ENCODE measurements at places on chromosomes 11 and 22.
A peak's percentile ranks its signal among the peaks of the same experiment; 100 is the strongest.

- no peak for DNase-seq
Measured at GRCh38 chr11:125514336-125515101, 18.5 kb upstream of the FEZ1 start.

- DNase-seq = no peak
Measured at GRCh38 chr11:110174645-110175310, 81.6 kb downstream of the ZC3H12C start.

- no peak for DNase-seq
Measured at GRCh38 chr11:9573775-9574621, 528 bp downstream of the WEE1 start.

DNA sequence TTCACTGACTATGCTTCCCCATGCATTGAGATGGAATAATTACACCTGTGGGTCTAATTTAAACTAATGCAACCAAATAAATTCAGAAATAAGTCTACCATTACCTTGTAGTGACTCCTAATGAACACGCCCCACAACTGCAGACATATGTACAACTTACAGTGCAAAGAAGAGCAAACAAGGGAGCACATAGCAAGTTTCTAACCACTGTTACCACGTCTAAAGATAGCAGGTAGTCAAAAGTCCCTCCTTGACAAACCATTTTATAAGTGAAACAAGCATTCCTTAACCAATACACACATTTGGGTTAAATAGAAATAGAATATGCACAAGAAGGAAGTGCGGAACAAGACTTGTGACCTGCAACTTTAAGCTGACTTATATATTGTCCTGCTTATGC lies 20.6 kb downstream of the PHF21A start:
- DNase-seq = no peak

- DNase-seq = no peak
Measured at GRCh38 chr11:76148941-76149613, 57.2 kb downstream of the WNT11 start.

GRCh38 chr11:94254214-94254613 lies 50.2 kb upstream of the IZUMO1R start:
- no peak for DNase-seq

GRCh38 chr11:45982656-45983470 lies 60.4 kb downstream of the LARGE2 start:
- DNase-seq = peak; percentile 33

GRCh38 chr22:37419969-37420685 lies 7.2 kb downstream of the ELFN2 start:
- DNase-seq = no peak

GRCh38 chr22:28360939-28361338 lies 318.7 kb downstream of the TTC28 start:
- no peak for DNase-seq

- DNase-seq = no peak
Measured at GRCh38 chr11:114058026-114058706, 1.3 kb upstream of the ZBTB16 start.

DNA sequence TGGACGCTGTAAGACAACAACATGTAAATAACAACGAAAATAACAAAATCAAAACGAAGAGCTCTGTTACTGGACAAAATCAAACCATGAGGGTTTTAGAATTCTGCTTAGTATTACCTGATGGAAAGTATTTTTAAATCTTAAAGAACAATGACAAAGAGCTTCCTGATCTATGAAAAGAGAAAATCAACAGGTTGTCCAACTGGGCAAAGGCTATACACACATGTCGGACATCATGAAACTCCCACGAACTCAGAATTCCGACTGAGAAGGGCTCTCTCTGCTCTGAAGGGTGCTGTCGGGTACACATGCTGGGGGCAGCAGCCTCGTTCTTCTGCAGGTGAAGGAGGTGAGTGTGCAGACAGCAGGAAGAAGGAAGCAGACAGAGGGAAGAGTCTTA lies 25.8 kb downstream of the CERK start:
- no peak for DNase-seq

- no peak for DNase-seq
Measured at GRCh38 chr11:126136507-126136906, 73.8 kb upstream of the CDON start.

DNA sequence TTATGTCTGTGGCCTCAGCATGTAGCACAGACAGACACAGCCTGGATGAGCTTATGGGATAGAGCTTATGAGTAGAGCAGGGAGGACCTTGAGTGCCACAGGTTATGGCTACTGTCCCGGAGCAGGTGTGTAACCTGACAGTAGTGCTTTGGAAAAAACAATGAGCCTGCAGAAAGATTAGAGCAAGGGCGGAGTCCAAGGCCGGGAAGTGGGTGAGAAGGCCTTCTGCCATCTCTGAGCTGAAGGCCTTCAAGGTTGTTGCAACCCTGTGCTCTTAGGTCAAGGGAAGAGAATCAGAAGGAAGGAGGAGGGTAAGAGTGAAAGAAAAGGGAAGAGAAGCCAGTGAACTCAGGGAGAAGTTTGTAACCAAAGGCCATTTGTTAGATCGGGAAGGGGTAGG lies 3.9 kb upstream of the TAGLN start:
- DNase-seq = no peak

- DNase-seq = no peak
Measured at GRCh38 chr22:45235101-45235777, 5.5 kb downstream of the KIAA0930 start.

DNA sequence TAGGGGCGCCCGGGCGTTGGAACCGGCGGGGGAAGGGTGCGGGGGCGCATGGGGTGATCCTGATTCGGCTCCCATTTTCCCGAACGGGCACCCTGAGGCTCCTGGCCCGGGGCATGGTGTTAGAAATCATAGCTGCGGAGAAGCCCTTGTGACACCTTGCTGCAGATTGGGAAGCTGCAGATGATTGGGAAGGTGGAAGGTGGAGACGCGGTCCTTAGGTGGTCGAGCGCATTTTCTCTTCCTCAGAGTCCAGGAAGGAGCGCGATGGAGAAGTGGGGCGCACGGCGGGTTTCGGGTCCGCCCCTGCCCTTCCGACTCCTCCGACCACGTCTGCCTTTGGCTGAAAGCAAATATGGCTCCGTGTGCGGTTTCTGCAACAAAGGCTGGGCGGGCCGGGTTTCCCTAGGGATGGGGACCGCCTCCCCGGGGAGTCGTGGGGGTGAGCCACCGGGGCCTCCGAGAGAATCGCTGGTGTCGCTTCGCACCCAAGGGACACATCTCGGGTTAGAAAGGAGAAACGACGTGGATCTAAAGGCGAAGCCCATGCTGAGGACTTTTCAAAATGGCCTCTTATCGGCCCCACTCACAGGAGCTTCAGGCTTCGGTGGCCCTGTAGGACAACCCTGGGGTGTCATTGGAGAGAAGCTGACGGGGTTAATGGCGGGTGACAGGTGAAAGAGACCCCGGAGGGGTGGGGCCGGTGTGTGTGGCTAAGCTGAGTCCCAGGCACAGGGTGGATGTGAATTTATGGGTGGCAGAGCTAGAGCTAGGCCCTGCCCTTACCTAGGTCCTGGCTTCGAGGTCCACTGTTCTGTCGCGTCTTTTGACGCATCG lies 707 bp upstream of the FTH1 start:
- no peak for DNase-seq

- no peak for DNase-seq
Measured at GRCh38 chr11:63879598-63880402, 37.2 kb downstream of the RCOR2 start.

DNA sequence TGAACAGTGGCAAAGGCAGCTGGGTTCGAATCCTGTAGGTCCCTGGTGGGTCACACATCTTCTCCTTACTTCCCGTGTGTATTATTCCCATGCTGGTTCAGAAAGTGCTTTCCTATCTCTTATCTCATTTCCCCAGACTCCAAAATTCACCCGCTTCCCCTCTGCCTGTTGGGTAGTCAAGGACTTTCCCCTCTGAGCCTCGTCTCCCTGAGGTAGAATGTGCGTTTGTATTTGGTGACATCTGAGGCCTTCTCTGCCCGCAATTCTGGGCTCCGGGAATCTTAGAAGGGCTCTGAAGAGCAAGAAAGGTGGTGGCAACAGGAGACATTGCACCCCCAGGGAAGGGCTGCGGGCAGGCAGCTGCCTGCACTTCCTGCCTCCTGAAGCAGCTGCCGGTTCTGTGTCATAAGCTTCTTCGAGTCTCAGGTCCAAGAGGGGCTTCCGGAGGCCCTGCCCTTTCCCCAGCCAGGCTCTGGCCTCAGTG lies 5.9 kb downstream of the LRRC32 start:
- DNase-seq = no peak

DNA sequence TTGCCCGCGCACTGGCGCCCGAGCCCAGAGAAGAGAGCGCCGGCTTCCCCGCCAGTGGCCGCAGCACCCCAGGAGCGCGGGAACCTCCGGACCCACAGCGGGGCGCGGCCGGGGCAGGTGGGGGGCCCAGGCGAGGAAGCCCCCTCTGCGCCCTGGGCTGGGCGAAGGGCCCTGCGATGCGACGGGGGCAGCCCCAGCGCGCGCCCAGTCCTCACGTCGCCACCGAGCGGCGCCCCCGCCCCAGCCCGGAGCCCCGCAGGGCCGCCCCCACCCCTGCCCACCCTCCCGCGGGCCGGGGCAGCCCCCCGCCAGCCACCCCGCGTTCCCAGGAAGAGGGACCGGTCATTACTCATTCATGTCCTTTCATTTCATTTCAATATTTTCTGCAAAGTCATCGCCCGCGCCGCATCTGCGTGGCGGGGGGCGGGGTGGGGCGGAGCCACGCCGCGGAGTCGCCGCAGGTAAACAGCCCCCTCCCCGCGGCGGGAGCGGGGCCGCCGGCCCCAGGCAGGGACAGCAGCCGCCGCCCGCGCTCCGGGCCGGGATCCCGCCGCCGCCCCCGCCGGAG lies 673 bp upstream of the PANX2 start:
- no peak for DNase-seq

DNA sequence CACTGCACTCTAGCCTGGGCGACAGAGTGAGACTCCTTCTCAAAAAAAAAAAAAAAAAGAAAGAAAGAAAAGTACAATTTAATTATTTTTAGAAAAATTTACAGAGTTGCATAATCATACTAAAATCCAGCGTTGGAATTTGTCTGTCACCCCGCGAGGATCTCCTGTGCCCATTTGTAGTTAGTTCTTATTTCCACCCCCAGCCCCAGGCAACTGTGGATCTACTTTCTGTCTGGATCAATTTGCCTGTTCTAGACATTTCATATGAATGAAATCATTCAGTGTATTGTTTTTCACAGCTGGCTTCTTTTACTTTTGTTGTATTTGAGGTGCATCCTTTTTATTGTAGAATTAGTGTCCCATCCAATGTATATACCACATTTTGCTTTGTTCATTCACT lies 102.6 kb upstream of the RASSF10 start:
- DNase-seq = no peak

GRCh38 chr22:39207141-39208012 lies 37.4 kb downstream of the PDGFB start:
- no peak for DNase-seq

GRCh38 chr11:76123248-76123647 lies 83.1 kb downstream of the WNT11 start:
- DNase-seq = no peak

GRCh38 chr11:96075532-96075959 lies 151.6 kb upstream of the MTMR2 start:
- DNase-seq = no peak

All from left renal pelvis (tissue), 4 donors.